Cortex of kidney (tissue), 1 donor: ENCODE measurements at places on chromosomes 7 and 10.

DNA sequence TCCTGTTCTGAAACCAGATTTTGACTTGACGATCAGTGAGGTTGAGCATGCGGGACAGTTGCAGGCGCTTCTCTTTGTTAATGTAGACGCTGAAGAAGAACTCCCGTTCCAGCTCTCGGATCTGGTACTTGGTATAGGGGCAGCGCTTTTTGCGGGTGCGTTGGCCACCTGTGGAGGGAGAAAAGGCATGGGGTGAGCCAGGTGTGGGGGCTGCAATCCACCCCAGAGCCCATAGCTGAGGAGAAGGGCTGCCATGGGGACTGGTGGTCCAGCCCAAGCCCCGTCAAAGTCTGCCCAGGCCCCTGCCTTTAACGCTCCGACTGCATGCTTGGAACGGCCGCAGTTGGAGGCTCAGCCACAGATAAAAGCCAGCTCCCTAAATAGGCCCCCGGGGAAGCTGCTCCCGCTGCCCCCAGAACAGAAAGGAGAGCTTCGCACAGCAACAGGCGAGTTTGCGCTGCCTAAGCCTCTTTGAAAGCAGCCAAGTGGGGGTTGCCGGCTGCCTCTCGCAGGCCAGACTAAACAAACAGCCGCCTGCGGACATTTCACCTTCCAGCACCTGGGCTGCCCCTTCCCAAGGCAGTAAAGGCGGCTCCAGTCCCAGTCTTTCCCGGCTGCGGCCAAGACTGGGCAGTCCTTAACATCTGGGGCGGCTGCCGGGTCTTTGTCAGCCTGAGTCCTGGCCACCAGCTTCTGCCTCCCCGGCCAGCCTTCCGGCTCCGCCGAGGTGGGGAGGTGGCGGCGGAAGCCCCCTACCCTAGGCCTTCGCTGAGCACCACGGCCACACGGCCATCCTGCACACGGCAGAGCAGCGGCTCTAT, 2.0 kb downstream of the HOXA11 start:
- no peak for DNase-seq

GRCh38 chr10:77592510-77592909, 45.1 kb downstream of the KCNMA1 start:
- no peak for DNase-seq

GRCh38 chr7:44469461-44470134, 20.9 kb downstream of the NUDCD3 start:
- no peak for DNase-seq

GRCh38 chr7:12802070-12802469, 114.6 kb downstream of the ARL4A start:
- DNase-seq = no peak

- DNase-seq = no peak
Observed at GRCh38 chr7:113800826-113801225, 118.0 kb downstream of the PPP1R3A start.

- no peak for DNase-seq
Observed at GRCh38 chr10:118251791-118252190, 90.3 kb downstream of the FAM204A start.

- no peak for DNase-seq
Observed at GRCh38 chr10:59374916-59375315, 12.6 kb upstream of the FAM13C start.

GRCh38 chr7:157495594-157495993, 158.8 kb downstream of the DNAJB6 start:
- no peak for DNase-seq

- no peak for DNase-seq
Observed at GRCh38 chr10:132094581-132095234, 29.0 kb downstream of the JAKMIP3 start.

DNA sequence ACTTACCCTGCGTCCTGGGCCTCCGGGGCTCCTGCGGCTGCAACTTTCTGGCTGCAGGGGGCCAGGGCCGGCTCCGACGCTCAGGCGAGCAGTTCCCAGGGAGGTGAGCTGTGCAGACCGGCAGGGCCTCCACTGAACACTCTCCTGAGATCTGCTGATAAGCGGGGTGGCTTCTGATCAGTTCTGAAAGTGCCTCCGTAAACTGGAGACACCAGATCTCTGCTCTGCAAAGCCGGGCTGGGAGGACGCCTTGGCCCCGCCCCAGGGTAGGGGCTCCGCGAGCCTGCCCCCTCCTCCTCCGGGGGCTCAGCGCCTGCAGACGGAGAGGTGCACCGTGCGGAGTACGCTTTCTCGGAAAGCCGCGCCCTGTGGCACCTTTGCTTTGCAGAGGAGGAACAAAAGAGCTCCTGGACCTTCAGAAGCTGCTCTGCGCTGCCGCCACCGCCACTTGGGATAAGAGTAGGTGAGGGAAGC, 141.3 kb upstream of the VKORC1L1 start:
- no peak for DNase-seq

DNA sequence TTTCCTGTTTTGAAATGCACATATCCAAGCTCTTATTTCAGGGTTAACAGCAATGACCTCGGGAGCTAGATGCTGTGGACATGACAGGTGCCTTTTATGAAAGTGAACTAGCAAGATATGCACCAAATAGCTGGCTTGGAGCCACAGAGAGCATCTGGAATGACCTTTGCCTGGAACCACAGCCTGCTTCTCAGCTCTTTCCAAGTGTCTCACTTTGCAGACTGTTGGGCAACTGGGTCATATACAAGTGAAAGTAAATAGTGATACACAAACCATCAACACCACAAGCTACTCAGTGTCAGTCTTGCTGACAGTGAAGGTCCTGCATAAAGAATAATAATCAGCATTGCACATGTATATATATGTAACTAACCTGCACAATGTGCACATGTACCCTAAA, 183.5 kb downstream of the RNF133 start:
- DNase-seq = no peak

DNA sequence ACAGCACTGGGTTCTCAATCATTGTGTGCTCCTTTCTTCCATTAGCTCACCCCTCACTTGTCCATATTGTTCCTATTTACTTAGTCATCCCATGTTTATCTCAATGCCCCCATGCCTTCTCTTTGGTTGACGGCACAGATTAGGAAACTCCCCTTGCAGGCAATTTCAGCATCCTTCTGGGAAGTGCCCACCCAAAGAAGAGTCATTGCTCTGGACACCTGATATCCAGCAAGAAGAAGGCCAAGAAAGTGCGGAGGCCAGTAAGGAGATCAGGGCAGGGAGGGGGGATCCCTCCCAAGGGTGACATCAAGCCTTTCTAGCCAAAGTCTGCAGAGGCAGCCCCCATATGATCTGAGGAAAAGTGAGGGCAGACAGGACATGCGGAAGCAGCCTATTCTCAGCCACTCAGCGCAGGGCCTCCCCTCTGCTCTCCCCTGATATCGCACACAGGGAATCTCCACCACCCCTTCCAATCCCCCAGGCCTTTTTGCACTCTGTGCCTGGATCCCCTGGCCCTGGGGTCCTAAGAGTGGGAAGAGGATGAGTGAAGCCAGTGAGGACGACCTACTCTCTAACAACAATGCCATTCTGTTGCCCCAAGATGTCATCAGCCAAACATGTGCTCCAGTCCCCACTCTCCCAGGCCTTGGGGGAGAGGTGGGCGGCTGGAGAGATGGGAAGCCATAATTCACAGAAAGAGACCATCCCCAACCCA, 1.8 kb downstream of the TRPV6 start:
- DNase-seq = no peak

- DNase-seq = no peak
Observed at GRCh38 chr10:91519899-91520514, 109.9 kb downstream of the HECTD2 start.

- DNase-seq = no peak
Observed at GRCh38 chr7:4472728-4473127, 209.4 kb upstream of the FOXK1 start.

- DNase-seq = no peak
Observed at GRCh38 chr10:9824631-9825071, 1193.0 kb upstream of the CELF2 start.

DNA sequence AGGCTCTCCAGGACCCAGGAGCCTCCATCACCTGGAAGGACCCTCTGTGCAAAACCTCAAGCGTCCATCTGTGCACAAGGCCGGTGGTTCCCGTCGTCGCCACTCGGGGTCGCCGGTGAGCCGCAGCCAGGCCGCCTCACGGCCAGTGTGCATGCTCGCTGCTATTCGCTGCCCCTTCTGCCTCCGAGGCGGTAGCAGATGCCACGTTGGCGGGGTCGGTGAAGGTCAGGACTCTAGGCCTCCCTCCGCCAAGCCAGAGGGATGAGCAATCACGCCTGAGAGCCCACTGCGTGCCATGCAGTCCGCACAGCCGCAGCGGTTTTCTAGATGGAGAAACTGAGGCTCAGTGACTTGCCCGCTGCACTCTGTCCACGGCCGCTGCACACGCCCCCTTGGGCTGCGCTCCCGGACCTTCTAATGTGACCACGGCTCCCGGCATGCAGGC, 5.7 kb downstream of the UPK3B start:
- no peak for DNase-seq

- DNase-seq = no peak
Observed at GRCh38 chr7:136925044-136925443, 56.6 kb downstream of the CHRM2 start.

DNA sequence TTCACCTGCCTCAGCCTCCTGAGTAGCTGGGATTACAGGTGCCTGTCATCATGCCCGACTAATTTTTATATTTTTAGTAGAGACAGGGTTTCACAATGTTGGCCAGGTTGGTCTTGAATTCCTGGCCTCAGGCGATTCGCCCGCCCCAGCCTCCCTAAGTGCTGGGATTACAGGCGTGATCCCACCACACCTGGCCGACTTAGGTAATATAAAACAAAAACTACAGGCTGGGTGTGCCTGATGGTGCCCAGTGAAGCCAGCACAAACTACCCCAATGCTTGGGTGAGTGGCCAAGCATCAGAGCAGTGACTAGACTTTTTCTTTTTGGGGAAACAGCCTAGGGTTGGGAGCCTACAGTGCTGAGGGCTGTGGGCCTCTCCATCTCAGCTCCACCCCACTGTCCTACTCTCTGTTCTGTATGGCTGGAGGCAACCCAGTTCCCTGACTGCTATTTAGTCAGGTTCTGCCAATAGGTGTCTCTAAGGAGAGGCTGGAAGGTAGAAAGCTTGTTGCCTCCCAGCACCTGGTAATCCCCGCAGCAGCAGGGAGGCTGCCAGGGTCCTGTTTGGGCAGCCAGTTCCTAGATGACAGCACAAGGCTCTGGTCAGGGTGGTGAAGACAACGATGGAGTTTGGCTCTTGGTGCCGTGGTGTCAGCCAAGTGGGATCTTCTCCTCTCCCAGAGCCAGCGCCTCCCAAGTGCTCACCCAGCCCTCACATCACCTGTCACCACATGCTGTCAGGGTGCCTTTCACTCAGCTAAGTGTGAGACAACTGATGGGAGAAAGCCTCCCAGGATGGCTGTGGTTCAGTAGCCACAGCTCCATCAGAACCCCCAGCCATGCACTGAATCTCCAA, 10.4 kb upstream of the NACAD start:
- DNase-seq = no peak

GRCh38 chr10:13750299-13751190, 163.8 kb downstream of the PRPF18 start:
- no peak for DNase-seq

DNA sequence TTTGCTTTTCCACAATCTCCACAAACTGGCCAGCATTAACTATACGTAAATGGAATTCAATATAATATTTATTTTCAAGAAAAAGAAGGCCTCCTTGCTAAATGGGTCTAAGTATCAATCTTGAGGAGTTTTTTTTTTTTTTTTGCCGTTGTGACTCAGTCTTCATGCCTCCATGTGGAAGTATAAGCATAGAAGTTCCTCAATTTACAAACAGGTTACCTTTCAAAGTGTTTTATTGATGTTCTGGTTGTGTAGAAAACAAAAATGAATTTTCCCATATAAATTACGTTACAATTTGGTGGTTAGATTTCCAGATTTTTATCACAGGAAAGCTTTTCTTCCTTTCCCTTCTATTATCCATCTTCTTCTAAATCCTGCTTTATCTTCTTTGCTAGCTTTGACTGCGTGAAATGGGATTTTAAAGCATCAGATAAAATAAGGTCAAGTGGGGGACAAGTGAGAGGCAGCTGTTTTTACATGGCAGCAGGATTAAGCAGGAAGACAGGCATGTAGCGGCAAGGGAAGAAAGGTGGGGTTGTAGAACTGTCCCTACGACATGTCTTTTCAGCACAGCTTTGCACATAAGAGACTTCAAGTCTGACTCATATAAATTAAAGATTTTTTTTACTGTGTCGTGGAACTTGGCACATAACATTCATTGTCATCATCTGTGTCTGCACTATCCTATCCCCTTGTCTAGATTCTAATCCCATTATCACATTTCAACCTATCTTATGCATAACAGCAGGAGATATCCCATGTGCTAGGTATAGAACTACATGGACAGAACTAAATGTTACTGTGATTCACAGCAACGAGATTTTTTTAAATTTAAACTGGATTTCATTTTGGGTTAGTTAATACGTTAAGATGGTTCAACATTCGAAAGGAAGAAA, 135.3 kb upstream of the FAM3C start:
- DNase-seq = no peak

GRCh38 chr10:113960617-113961181, 83.0 kb upstream of the ADRB1 start:
- no peak for DNase-seq

- DNase-seq = no peak
Observed at GRCh38 chr10:48707472-48707871, 22.8 kb downstream of the WDFY4 start.

DNA sequence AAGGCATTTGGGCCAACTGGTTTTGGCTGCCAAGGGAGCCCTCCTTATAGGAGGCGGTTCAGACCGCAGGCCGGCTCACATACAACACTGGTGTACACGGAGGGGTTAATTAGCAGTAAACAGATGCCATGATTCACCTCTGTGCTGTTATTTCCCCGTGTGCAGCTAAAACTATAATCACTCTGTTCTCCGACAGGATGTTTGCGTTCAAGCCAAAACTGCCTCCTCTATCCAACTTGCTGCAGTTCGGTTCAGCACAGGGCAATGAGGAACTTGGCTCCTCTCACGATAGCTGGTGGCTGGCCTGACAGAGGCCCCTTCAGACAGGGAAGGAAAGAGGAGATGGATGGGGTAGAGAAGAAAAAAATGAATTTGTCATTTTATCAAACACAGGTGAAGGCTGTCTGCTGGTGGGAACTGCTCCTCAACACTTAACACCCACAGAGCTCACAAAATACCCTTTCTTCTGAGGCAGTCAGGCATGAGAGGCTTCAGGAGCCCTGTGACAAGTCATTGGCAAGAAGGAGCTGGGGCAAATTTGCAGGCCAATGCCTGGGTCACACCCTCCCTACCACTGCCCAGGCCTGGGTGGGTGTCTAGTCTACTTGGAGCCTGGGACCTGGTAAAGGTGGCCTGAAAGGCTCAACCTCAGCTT, 24.0 kb downstream of the KCNMA1 start:
- DNase-seq = no peak

DNA sequence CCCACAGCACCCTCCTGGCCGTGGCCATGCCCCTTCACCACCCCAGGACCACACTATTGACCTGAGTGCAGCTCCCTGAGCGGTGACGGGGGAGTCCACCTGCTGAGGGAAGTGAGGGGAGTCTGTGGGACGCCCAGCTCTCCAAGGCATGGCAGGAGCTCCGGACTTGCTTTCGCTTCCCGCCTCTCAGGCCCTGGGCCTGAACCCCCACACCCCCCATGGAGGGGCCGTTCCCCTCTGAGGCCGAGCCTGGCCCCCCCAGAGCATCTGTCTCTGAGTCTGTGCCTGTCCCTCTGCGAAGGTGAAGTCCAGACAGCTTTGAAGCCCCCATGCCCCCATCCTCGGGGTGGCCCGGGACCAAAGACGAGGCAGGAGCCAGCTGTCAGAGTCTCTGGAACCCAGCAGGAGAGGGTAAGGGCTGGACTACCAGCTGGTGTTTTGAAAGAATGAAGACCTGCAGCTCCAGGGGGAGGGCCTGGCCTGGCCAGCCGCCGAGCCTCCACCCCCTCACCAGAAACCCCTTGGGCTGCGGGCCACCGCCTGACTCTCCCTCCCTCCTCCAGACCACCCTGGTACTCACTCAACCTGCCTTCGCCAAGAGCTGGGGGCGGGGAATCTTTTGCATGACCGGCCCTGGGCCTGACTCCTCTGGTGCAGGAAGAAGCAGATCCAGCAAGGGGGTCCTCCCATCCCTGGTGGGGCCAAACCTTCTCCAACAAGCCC, 114.0 kb downstream of the PDGFA start:
- no peak for DNase-seq
